Effector memory CD8-positive, alpha-beta T cell (primary cell): ENCODE measurements at places on chromosomes 12 and 14.

- DNase-seq = no peak
Observed at GRCh38 chr14:68978172-68978911, 760 bp downstream of the ACTN1 start.

- no peak for DNase-seq
Observed at GRCh38 chr14:43535231-43535838, 971.7 kb downstream of the FSCB start.

DNA sequence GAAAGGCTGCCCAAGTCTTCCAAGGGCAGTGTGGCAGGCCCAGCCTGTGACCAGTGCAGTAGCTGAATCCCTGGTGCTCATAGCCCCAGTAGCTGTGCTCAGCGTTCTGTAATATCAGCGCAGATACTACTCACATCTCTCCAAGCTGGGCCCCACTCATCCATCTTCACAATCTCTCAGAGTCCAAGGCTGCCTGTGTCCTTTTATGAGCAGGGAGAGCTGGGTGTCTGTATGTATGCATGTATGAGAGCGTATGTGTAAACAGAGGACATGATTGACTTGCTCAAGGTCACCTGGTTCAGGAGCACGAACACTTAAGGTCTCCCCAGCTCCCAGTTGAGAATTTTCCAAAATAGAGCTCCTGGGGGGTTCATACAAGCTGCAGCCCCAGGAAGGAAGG, 5.4 kb downstream of the AQP6 start:
- no peak for DNase-seq

GRCh38 chr14:90616313-90616712, 199.9 kb downstream of the TTC7B start:
- DNase-seq = no peak

GRCh38 chr12:14416658-14417057, 51.2 kb downstream of the ATF7IP start:
- DNase-seq = peak; percentile 46

GRCh38 chr12:116456330-116457082, 102.7 kb upstream of the MAP1LC3B2 start:
- no peak for DNase-seq

GRCh38 chr12:1915082-1915968, 3.1 kb downstream of the CACNA2D4 start:
- peak; percentile 25 for DNase-seq

DNA sequence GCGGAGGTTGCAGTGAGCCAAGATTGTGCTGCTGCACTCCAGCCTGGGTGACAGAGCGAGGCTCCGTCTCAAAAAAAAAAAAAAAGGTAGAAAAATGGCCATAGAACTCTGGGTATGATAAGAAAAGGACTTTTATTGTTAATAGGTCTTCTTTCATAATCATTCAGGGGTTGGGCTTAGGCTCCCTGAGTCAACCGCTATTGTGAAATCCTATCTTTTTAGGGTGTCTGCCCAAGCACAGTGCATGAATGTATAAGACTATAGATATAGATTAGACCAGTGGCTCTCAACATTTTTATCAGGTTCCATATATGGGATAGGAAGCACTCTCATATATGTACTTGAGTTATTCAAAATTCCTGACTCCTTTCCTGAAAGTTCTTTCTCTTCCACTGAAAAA, 48.7 kb upstream of the USP15 start:
- DNase-seq = no peak

DNA sequence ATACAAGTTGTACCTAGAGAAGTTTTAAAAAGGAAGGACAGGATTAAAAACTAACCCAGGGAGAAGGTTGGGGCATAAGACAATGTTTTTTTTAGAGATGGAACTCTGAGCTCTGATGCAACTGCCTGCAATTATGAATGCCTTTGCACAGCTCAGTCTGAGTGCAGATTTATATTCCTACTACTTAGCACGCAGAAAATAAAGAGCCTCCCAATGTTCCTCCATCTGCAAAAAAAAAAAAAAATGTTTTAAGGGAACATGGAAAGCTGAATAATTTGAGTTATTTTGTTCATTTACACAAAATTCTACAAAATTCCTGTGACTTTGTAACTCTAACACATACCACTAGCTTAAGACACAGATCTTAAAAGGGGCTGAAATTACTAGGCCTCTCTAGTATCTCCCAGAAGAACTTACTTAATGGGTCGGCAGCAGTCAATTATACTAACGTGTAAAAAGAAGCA, 15.7 kb downstream of the CLIP1 start:
- DNase-seq = no peak

- no peak for DNase-seq
Observed at GRCh38 chr12:125533434-125534029, 468.3 kb downstream of the AACS start.

- no peak for DNase-seq
Observed at GRCh38 chr12:53064613-53065436, 14.4 kb downstream of the SPRYD3 start.

GRCh38 chr12:92953747-92954146, 24.7 kb upstream of the EEA1 start:
- no peak for DNase-seq

- DNase-seq = no peak
Observed at GRCh38 chr12:123080634-123081033, 70.3 kb downstream of the PITPNM2 start.

DNA sequence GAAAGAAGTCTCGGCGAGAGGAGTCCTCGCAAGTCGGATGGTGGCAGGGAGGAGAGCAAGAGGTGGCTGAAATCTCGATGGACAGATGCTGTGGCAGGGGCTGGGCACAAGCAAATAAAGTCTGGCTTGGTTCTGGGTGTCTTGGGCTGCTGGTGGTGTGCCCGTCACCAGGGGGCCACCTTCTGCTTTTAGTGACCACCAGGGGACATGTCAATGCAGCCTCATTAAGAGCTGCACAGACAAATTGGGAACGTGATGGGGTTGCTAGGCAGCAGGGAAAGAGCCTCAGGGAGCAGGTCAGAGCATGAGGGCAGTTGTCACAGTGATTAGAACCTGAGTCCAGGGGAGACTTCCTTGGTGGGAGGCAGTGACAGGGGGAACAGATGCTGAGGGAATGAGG, 44.0 kb downstream of the LRRC74A start:
- DNase-seq = no peak
